ENCODE measurements at places on chromosomes 16 and 17. TPM values are rescaled to one million over a fixed set of nuclear protein-coding genes. Genes with fewer than 3 reads are reported as not detected.
A peak's percentile ranks its signal among the peaks of the same experiment; 100 is the strongest.

DNA sequence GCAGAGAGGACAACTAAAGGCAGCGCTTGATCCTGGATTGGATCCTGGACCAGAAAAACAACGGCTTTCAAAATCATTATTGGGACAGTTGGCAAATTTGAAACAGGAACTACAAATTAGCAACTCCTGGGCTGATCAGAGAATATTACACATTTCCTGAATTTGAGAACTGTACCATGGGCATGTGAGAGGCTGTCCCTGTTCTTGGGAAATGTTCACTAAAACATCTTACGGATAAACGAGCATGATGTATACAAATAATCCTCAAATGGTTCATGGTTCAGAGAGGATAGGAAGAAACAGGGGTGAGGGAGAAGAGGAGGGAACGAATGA is 2.3 kb upstream of the ITGAE start:
- DNase-seq: no peak
- no peak overlapping the region for H3K4me3 ChIP-seq
- H3K27ac ChIP-seq: no peak overlapping the region
- peaks cover 29% of the 10 kb centered on the region for H3K36me3 ChIP-seq

DNA sequence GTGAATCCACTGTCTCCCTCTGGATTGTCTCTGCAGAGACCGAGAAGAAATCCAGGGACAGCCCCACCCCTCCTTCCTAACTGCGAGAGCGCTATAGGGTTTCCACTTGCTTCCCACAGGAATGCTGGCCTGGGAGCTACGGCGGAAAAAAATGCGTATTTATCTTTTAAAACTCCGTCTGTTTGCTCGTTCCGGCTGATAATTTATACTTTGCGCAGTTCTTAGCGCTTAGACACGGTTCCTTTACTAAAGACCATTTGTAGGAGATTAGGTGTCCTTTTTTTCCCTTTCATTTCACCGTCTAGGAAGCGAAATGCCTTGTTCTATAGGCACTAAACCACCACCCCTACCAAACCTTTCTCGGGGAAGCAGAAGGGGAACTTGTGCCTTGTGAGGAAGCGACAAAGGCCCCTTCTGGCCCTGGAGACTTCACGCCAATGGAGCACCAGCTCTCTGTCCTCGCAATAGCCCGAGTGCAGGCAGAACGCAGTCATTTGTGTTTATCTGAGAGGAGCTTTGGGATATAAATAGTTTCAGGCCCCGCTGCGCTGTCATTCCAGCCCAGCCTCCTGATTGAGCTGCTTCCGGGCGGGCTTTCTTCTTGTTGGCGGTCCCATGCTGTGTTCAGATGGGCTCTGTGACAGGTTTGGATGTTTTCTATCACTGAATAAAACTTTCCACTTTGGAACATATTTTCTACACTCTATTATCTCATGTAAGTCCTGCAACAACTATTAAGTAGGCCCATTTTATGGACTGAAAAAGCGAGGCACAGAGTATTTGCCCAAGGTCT is 791 bp upstream of the SUPT4H1 start:
- H3K36me3 ChIP-seq: peaks cover 35% of the 10 kb centered on the region
- no peak for DNase-seq
- no peaks in the 10 kb centered on the region for H3K27me3 ChIP-seq

- H3K36me3 ChIP-seq: peaks cover 2% of the 10 kb centered on the region
- no peak overlapping the region for H3K4me3 ChIP-seq
- H3K27me3 ChIP-seq: peaks cover 56% of the 10 kb centered on the region
- DNase-seq: no peak
These were observed 416 bp downstream of the KIFC3 start for GRCh38 chr16:57801809-57802340.

DNA sequence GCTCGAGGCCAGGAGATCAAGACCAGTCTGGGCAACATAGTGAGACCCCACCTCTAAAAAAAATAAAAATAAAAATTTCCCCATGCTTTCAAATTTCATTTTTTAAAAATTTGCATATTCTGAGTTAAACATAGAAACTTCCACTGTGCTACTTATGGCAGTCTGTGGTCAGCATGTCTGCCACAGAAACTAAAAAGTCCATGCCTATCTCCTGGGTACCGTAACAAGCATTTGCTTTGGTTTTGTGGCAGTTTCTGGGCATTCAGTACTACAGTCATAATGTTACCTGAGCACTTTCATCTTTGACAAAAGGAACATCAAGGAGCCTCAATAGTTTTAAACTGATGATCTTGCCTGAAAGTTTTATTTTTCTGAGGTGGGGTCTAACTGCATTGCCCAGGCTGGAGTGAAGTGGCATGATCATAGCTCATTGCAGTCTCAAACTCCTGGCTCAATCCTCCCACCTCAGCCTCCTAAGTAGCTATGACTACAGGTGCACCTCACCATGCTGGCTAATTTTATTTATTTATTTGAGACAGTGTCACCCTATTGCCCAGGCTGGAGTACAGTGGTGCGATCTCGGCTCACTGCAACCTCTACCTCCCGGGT is 13.2 kb upstream of the ITGA2B start:
- no peaks in the 10 kb centered on the region for H3K27me3 ChIP-seq
- DNase-seq: no peak
- H3K27ac ChIP-seq: peak overlapping the region; percentile 31
- H3K36me3 ChIP-seq: peaks cover 33% of the 10 kb centered on the region
- peaks cover 8% of the 10 kb centered on the region for H3K4me1 ChIP-seq
- no peak overlapping the region for H3K4me3 ChIP-seq

GRCh38 chr17:75498726-75499213 is 16.6 kb downstream of the CASKIN2 start:
- H3K4me3 ChIP-seq: no peak overlapping the region
- no peaks in the 10 kb centered on the region for H3K27me3 ChIP-seq
- H3K27ac ChIP-seq: no peak overlapping the region
- H3K36me3 ChIP-seq: peaks cover 8% of the 10 kb centered on the region
- H3K4me1 ChIP-seq: no peaks in the 10 kb centered on the region
- DNase-seq: no peak

DNA sequence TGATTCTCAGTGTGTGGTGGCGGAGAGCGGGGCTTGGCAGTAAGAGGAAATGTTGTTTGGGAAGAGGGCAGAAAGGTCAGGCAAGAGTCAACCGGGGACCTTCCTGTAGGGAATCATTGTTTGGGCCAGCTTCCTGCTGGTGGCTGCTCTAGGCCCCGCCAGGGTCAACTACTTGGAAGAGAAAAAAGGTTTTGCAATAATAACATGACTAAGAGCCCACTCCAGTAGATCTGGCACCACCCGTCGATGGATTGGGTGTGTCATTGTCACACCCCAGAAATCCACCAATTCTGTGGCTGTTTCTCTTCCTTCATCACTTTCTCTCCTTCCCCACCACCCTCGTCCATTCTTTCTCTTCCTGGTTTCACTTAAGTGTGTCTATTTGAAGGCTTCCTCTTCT is 4.2 kb upstream of the KRT24 start:
- no peak for DNase-seq
- peaks cover 19% of the 10 kb centered on the region for H3K27me3 ChIP-seq
- no peak overlapping the region for H3K4me3 ChIP-seq
- no peaks in the 10 kb centered on the region for H3K36me3 ChIP-seq
- H3K4me1 ChIP-seq: no peaks in the 10 kb centered on the region
- no peak overlapping the region for H3K27ac ChIP-seq

GRCh38 chr17:488993-489757 is 136.6 kb upstream of the RPH3AL start:
- H3K36me3 ChIP-seq: peaks cover 2% of the 10 kb centered on the region
- peak overlapping the region; percentile 95 for H3K27ac ChIP-seq
- peak overlapping the region; percentile 97 for H3K4me3 ChIP-seq
- H3K27me3 ChIP-seq: no peaks in the 10 kb centered on the region
- no peak for DNase-seq

GRCh38 chr16:73547552-73548403 is 499.9 kb upstream of the ZFHX3 start:
- no peak for DNase-seq
- no peaks in the 10 kb centered on the region for H3K36me3 ChIP-seq
- no peaks in the 10 kb centered on the region for H3K4me1 ChIP-seq
- no peak overlapping the region for H3K4me3 ChIP-seq

DNA sequence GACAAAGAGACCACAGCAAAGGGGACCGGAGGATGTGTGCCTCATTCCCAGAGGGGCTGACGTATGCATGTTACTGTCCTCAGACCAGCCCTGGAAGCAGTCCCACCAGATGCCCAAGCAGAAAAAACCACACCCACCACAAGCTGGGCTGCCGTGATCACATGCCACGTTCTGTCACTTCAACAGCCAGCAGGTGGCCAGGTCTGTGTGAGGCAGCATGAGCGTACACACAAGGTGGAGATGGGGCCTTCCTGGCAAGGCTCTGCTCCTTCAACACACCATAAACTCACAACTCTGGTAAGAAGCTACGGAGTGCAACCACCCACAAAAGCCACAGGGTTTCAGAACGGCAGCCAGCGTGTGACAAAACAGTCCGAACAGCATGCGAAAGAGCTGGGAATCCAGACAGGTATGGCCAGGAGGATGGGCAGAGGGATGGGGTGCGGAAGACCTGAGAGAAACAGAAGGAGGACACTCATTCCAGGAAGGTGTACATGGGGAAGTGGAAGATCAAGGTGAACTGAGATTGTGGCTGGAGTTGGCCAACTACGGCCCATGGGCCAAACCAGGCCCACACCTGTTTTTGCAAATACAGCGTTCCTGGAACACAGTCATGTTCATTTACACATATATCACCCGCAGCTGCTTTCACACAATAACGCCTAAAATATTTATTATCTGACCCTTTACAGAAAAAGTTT is 27.9 kb downstream of the MBTPS1 start:
- DNase-seq: peak; percentile 42
- no peaks in the 10 kb centered on the region for H3K27me3 ChIP-seq
- H3K4me3 ChIP-seq: peak overlapping the region; percentile 30
- H3K27ac ChIP-seq: peak overlapping the region; percentile 11
- peaks cover 52% of the 10 kb centered on the region for H3K36me3 ChIP-seq

GRCh38 chr17:77930780-77931768 is 27.4 kb upstream of the TNRC6C start:
- no peak for DNase-seq
- no peak overlapping the region for H3K27ac ChIP-seq
- no peak overlapping the region for H3K4me3 ChIP-seq
- peaks cover 17% of the 10 kb centered on the region for H3K27me3 ChIP-seq
- no peaks in the 10 kb centered on the region for H3K4me1 ChIP-seq

DNA sequence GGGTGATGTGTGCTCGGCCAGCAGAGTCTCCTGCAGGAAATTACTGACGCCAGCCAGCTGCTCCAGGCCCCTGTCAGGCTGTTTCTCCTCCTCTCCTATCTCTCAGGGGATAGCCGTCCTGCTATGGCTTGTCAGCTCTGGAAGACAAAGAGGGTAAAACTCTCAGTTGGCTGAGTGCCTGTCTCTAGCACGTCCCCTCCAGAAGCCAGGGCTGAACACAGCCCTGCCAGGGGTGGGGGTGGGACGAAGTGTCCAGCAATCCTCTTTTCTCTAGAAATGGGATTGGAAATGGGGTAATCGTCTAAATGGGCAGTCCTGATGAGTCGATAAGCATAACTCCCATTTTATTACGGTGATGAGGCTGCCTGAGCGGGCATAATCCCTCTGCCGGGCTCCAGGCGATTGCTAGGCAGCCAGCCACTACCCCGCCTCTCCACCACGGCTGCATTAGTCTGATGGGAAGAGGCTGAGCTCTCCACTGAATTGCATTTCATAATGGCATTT is 89.1 kb upstream of the GNAO1 start:
- peaks cover 7% of the 10 kb centered on the region for H3K27me3 ChIP-seq
- no peak for DNase-seq
- H3K27ac ChIP-seq: no peak overlapping the region
- H3K4me3 ChIP-seq: no peak overlapping the region
- H3K4me1 ChIP-seq: no peaks in the 10 kb centered on the region
- H3K36me3 ChIP-seq: no peaks in the 10 kb centered on the region

GRCh38 chr17:14781123-14781522 is 480.2 kb downstream of the HS3ST3B1 start:
- no peaks in the 10 kb centered on the region for H3K36me3 ChIP-seq
- no peaks in the 10 kb centered on the region for H3K4me1 ChIP-seq
- H3K4me3 ChIP-seq: no peak overlapping the region
- peaks cover 2% of the 10 kb centered on the region for H3K27me3 ChIP-seq

DNA sequence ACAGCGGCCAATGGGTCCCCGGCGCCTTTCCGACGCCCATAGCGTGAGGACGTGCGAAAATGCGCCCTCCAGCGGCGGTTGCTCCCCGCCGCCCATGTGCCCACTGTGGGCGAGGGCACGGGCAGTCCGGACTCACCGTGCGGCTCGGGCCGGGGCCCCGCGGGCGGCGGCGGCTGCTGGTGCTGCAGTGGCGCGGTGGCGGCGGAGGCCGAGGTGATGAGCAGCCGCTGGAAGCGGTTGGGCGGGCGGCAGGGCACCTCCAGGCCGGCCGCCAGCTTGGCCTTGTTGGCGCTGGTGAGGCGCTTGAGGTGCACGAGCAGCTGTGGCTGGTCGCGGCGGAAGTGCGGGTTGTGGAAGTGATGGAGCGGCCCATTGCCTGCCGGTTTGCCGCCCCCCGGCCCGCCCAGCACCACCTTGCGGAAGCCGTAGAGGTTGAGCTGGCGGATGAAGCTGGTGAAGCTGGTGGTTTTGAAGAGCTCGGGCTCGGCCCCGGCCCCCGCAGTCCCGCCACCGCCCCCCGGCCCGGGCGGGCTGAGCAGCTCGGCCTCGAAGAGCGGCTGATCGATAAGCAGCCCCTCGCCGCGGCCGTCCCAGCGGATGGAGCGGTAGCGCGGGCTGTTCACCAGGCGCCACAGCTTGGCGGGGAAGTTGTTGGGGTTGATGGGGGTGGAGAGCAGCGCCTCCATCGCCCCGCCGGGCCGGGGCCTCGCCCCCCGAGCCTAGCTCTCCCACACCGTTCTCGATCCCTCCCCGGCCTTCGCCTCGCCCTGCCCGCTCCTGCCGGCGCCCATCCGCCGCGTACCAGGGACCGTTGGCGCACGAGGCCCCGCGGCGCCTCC is at the start of gene HSF5:
Gene HSF5 (minus strand): TSS at position 820 of the 839 bp plus-strand sequence. CDS start 134 bp downstream, at position 686.
- peak within 1 kb of the TSS; percentile 39 for H3K4me3 ChIP-seq
- H3K4me1 ChIP-seq: peaks cover 14% of the 10 kb centered on the region
- peaks cover 31% of the 10 kb centered on the region for H3K36me3 ChIP-seq
- peak; percentile 53 for DNase-seq
- peaks cover 4% of the 10 kb centered on the region for H3K27me3 ChIP-seq
- no peak within 1 kb of the TSS for H3K27ac ChIP-seq

DNA sequence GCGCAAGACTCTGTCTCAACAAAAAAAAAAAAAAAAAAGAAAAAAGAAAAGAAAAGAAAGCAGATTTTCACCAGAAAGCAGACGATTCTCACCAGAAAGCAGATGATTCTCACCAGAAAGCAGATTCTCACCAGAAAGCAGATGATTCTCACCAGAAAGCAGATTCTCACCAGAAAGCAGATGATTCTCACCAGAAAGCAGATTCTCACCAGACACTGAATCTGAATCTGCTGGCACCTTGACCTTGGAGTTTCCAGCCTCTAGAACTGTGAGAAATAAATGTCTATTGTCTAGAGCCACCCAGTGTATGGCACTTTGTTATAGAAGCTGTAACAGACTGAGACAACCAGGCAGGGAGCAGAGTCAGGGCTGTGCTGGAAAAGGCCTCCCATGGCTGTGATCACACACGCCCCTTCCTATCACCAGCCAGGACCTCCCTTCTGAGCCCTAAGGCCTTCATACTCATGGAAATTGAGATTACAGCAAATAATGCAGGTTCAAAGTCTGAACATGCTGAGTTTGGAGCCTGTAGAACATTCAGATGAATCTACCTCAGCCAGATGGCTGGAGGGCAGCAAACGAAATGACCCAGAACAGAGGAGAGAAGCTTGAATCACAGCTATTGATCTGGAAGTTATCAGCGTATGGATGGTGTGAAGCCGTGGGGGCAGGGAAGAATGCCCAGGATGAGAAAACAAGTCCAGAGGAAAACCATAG is 309.3 kb downstream of the SLC39A11 start:
- H3K36me3 ChIP-seq: no peaks in the 10 kb centered on the region
- no peak for DNase-seq
- no peaks in the 10 kb centered on the region for H3K4me1 ChIP-seq
- H3K27ac ChIP-seq: no peak overlapping the region
- no peaks in the 10 kb centered on the region for H3K27me3 ChIP-seq

The TNFRSF13B gene
- not detected for total RNA-seq

The TSPOAP1 gene
- total RNA-seq: 31.4 TPM

The TANGO6 gene
- 34.1 TPM for total RNA-seq

The OR2C1 gene
- total RNA-seq: not detected

The CAPNS2 gene
- total RNA-seq: not detected

The SSTR5 gene
- total RNA-seq: not detected

Data from activated T-helper 1 cell treated with anti-CD3 and anti-CD28 coated beads, Interleukin-12 subunit alpha, Interleukin-12 subunit beta, Interleukin-2, Interleukin-4 antibody, amounts not matched to agents 30 ng/mL and 10 ng/mL and 1 ng/mL, durations not matched to agents 14 hours and 24 hours and 36 hours (primary cell).